ENCODE measurements at places on chromosomes 5 and 9. TPM values are rescaled to one million over a fixed set of nuclear protein-coding genes. Genes with fewer than 3 reads are reported as not detected.

FGD3 gene
- total RNA-seq, result not detected

IFNA13 gene
- not detected for total RNA-seq

SLC6A7 gene
- total RNA-seq, result not detected

DPP7 gene
- 54.0 TPM for total RNA-seq

DIPK1B gene
- 8.2 TPM for total RNA-seq

PCDHGA12 gene
- 0.75 TPM for total RNA-seq

ANKDD1B gene
- total RNA-seq, result 0.72 TPM

FGF1 gene
- total RNA-seq, result 6.9 TPM

DNA sequence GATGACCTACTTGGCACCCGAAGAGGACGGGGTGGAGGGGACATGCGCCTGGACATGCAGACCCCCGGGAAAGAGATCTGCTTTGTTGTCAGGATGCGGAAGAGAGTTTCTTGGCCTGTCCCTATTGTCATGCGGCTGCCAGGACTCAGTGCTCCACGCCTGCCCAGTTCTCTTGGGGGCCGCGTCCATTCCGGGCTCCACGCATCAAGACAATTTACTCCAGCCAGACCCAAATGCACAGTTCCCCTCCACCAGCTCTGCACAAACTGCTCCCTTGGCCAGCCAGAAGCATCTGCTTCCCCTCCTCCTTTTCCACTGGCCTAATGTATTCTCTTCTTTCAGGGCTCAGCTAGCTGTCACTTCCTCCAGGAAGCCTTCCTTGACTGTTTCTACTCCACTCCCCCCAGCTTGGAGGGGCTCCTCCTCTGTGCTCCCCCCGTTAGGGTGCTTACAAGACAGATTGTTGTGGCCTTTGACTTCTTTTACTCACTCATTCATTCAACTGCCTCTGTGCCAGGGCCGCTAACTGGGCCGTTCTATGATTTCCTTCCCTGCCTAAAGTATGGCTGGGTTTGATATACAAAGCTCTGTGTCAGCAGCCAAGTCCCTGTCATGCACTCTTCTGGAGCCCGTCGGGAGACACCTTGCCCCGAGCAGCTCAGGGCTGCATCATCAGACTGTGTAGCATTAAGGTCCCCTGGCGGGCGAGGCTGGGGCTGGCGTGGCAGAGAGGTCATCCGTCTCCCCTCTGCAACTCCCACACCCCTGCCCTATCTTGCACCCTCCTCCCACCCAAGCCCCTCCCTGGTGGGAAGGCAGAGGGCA, 6.6 kb downstream of the FIBCD1 start:
- DNase-seq, result no peak

GRCh38 chr5:178335302-178336030, 102.9 kb upstream of the PHYKPL start:
- DNase-seq, result peak; percentile 9

- no peak for DNase-seq
Observed at GRCh38 chr9:111910428-111910827, 13.8 kb downstream of the UGCG start.

- DNase-seq, result no peak
Observed at GRCh38 chr9:135989722-135990467, 28.7 kb upstream of the UBAC1 start.

DNA sequence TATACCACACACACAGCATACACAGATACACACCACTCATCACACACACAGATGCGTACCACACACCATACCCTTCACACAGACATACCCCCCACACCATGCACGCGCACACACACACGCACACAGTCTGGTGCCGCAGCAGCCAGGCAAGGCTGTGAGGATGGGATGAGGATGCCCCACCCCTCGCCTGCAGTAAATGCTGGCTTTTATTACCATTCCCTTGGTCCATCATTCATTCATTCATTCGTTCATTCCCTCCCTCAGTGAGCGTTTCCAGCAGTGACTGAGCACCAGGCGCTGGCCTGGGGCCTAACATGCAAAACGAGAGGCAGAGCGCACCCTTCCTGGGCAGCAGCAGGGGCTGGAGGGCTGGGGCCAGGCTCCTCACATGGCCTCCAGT, 51.7 kb upstream of the FCN2 start:
- DNase-seq, result no peak

DNA sequence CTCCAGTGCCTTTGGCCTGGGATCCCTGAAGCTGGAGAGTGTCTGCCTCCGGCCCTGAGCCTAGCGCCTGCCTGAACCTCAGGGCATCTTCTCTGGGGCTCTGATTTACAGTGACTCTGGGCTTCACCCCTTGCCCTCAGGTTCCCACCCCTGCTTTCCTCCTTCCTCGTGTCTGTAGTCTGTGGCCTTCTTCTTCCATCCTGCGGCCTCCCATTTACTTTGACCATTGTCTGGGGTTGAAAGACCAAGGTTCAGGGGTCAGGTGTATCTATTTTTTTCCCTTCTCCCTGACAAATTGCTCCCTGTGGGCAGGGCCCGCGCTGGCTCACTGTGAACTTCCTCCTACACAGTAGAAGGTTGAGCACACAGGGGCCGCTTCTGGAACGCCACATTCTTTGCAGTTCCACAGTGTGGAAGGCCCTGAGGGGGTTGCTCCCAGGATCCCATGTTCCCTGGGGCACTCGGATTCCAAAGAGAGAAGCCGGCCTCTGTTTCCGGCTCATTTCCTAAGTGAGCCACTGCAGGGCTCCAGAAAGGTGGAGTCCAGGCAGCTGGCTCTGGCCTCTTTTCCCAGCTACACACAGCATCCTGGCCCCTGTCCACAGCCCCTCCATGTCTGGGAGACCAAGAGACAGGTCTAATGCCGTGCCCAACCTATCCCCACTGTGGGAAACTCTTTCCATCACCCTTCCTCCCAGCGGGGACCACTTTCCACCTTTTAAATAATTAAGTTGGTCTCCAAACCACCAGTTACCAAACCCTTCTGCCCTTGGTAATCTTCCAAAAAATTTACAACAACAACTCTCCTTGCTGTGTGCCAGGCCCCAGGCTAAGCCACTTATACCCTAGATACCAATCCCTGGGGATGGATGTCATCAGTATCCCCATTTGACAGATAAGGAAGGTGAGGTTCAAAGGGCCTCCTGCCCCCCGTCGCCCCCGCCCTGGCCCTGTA, 140.3 kb upstream of the IER5L start:
- DNase-seq, result peak; percentile 61

GRCh38 chr9:36102742-36103495, 33.6 kb upstream of the GLIPR2 start:
- no peak for DNase-seq

- no peak for DNase-seq
Observed at GRCh38 chr5:112475747-112476365, 56.8 kb upstream of the EPB41L4A start.

GRCh38 chr5:27083449-27084415, 45.3 kb upstream of the CDH9 start:
- no peak for DNase-seq

DNA sequence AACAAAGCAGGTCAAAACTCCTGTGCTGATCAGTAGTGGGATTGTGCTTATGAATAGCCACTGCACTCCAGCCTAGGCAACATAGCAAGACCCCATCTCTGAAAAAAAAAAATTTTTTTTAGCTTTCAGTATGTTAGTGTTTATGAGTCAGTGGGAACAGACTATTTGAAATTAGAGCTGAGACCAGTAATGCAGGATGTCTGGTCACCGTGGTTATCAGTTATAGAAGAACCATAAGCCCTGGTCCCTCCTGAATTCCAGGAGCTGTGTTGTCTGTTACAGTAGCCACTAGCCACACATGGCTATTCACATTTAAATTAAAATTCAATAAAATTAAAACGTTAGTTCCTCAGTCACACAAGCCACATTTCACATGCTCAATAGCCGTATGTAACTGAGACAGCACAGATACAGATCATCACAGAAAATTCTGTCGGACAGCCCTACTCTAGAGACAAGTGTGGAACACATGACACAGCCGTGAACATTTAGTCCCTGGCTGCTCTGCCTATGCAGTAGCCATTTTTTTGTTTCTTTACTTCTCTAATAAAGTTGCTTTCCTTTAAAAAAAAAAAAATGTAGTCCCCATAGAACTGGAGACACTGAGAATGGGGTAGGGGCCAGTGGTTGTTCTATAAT, 96.1 kb upstream of the SAP30L start:
- no peak for DNase-seq

GRCh38 chr5:96468956-96469355, 35.9 kb upstream of the PCSK1 start:
- DNase-seq, result no peak

GRCh38 chr9:38022995-38023394, 46.0 kb downstream of the SHB start:
- DNase-seq, result no peak

DNA sequence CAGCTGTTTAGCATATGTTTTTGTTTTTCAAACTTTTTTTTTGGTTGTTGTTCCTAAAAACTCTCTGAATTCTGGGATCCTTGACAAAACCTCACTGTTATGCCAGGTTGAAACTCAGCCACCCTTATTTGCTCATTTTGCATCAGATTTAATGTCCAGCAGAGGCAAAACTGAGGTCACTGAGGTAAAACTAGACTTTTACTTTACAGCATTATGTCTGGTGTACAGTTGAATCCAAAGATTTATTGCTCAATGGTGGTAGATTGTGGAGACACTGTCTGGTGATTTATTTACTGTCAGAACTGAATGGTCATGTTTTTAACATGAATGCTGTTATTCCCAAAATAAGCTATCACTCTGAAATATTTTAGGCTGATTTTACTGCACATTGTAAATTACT, 87.9 kb downstream of the FBXL7 start:
- no peak for DNase-seq

DNA sequence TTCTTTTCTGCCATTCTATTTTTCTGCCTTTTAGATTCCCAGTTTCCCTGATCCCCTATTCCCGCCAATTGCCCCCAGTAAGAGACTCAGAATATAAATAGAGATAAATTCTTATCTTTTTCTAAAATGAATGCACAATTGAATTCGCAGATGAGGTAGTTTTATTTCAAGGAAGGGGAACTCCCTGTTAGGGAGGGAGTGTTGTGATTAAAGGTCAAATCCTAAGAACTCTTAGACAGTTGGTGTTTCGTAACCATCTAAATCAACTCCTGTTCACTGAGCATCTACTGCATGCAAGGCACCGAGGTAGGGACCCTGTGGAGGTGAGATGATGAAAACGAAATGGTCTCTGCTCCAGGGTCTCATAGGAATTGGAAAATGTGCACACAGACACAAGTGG, 7.7 kb upstream of the MAP3K1 start:
- DNase-seq, result no peak

- no peak for DNase-seq
Observed at GRCh38 chr5:168876419-168876818, 297.3 kb upstream of the PANK3 start.

- DNase-seq, result no peak
Observed at GRCh38 chr9:71446473-71447411, 321.6 kb downstream of the CEMIP2 start.

DNA sequence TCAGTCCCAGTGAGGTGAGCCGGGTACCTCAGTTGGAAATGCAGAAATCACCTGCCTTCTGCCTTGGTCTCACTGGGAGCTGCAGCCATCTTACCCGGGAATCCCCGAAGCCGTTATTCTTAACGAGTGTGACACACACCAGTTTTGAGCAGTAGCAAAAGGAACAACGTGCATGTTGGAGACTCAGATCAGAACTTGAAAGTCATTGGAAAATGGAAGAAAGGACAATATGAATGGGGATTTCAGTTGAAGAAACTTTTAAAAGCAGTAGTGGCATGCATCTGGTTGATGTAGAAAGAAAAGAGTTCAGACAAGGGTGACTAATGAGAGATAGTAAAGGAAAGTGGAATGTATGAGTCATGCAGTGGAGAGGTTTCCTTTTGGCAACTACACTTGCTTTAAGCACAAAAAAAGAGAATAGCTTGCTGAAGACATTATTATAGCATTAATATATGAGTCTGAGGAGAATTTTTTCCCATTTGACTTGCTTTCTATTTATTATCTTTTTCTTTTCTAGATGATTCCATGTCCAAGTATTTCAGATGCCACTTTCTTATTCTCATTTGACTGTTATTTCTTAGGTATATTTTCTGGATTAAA, 44.4 kb upstream of the ANKDD1B start:
- no peak for DNase-seq

DNA sequence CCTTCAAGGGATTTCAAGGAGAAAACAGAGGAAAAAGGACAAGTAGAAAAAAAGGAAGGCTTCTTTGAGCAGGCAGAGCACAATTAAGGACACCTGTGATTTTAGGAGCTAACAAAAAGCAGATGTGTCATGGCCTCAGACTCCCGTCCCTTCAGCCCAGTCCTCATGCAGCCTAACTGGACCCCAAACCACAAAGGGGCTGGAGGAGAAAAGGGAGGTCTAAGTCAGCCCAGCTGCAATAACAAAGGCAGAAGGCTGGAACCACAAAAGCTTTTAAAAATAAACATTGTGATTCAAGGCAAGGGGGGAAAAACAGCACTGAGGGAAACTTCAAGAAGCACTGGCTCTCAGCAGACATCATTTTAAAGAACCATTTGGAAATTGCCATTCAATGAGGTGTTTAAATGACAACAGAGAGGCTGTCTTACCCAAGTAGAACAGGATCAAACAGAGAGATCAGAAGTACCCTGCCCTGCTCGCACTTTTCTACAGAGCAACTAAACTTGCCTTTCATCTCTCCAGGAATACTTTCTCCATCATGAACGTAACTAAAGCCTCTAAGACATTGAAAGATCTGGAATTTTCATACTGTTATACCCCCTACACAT, 89.3 kb downstream of the SEMA5A start:
- no peak for DNase-seq

- no peak for DNase-seq
Observed at GRCh38 chr5:171447226-171447625, 27.8 kb downstream of the FGF18 start.

GRCh38 chr9:122028089-122028488, 65.0 kb downstream of the TTLL11 start:
- no peak for DNase-seq

GRCh38 chr5:154761046-154761736, 6.0 kb downstream of the LARP1 start:
- DNase-seq, result no peak

DNA sequence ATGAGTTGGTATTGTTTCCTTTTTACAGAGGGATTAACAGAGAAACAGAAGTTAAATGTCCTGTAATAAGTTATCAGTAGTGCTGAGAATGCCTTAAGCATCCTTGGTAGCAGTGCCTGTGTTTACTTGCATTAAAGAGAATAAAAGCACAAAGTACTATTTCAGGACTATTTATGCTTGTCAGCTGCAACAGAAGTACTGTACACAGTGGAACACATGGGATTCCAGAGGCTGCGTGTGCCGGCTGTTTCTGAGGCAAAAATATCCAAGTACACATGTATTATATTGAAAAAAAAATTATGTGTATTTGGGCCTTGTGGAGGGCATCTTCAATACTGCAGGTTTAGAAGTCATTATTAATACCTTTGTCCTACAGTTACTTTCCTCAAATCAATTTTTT, 58.2 kb upstream of the ACTBL2 start:
- no peak for DNase-seq
